ENCODE measurements at places on chromosomes 1 and 21.
A peak's percentile ranks its signal among the peaks of the same experiment; 100 is the strongest.

GRCh38 chr21:26617176-26617575 lies 44.1 kb upstream of the CYYR1 start:
- DNase-seq = no peak

DNA sequence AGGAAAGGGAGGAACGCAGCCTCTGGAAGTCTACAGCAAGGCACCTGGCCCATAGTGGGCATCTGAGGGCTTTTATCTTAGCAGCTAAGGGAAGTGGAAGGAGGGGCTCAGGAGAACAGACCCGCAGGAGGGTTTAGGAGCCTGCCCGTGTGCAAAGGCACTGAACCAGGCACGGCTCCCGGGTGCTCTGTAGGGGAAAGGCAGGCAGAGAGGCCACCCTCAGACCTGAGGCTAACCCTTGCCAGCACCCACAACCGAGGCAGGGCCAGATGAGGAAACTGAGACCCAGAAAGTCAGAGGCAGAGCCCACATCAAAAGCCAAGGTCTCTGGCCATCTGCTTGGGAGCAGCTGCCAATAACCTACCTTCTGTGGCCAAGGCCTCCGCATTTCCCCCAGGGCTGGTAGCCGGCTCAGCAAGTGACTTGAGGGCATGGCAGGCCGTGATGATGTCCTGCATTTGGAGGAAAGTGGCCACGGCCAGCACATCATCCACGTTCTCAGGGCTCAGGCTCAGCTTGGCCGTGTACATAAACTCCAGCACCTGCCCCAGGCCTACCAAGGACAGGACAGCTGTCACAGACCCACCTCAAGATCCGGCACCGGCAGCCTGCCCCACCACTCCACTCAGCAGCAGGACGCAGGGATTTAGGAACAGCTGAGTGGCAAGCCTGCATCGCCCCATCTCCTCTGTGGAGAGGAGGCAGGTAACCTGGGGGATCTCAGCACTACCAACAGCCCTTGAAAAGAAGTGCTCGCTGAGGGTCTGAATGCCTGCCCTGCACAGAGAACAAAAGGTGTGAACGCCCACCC lies 29.1 kb downstream of the ZBTB17 start:
- DNase-seq = no peak

DNA sequence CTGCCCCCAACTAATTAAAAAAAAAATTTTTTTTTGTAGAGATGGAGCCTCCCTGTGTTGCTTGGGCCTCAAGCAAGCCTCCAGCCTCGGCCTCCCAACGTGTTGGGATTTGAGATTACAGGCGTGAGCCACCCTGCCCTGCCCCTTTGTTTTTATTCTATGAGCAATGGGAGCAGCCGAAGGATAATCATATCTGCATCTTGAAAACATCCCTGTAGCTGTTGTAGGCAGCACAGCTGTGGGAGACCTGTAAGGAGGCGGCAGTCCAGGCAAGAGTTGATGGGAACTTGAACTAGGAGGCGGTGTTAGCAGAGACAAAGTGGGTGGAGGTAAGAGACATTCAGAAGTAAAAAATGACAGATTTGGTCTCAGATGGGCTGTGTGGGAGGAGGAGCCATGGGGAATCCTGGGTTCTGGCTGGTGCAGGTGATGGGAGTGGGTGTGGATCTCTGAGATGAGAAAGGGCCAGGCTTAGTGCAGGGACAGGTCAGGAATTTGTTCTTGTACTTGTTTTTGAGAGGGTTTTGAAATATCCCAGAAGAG lies 31.3 kb downstream of the STUM start:
- DNase-seq = no peak

- DNase-seq = no peak
Observed at GRCh38 chr21:37873655-37874054, 42.6 kb downstream of the KCNJ6 start.

DNA sequence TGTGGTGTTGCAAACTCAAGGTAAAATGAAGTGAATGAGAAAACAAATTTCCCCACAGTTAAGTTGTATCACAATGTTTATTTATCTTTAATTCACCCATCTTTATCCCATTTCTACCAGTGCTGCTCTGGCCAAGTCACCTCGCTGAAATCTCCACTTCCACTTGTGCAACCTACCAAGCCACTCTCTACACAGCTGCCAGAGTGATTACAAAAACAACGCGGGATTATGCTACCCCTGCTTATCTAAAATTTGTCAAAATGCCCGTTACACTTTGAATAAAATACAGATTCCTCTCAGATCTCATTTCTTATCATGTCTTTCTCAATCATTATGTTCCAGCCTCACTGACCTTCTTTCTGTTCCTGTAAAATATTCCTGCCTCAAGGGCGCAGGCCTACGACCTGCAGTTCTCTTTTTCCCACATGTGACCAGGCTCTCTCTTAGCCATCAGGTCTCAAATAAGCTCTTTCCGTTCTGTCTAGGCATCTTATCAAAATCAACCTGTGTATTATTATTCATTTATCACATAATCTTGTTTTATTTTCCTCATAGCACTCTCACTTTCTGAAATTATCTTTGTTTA lies 95.6 kb downstream of the NTMT2 start:
- no peak for DNase-seq

DNA sequence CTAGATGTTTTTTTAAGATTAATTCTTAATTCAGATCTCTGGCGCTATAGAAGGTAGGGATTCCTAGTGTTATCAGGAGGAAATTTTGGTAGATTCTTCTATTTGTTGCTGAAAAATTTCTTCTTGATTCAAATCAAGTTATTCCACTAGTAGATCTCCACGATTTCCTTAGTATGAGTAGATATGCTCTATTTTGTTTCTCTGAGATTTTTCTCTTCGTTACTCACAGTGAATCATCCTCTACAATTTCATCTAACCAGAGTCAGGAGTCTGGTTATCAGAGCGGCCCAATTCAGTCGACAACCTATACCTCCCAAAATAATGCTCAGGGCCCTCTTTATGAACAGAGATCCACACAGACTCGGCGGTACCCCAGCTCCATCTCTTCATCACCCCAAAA lies 18.8 kb upstream of the HAX1 start:
- no peak for DNase-seq

DNA sequence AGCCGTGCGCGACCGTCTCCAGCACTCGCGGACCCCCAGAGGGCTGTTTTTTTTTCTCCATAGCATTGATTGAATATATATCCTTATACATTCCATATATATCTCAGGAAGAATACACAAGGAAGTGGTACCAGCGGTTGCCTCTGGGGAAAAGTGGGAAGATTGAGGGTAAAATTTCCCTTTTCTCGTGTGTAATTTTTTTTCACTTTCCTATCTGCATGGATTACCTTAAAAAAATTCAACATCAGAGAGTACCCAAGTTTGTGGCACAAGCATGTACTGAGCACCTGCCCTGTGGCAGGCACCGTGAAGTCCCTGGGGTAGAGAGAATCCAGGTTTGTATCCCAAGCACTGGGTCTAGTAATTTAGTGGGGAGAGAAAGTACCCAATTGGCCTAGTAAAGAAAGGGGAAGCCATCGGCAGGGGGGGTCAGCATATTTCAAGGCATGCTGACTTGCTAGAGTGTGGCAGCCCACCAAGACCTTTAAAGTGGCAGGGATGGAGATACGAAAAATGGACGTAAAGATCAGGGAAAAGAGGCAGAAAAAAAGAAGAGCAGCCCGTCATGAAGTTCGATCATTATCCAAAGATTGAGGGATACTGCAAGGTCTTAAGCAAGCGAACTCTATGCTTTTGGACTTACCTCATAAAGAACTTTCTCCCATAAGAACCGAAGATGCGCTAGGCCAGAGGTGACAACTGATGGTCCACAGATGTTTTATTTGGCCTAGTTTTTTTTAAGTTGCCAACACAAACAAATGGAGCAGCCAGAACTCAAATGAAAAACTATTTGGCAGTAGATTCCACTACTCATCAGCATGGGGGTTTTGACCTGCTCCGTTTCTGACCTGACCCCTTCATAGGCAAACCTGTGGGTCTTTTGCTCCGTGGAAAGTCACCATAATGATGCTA lies 1.5 kb upstream of the HMGN1 start:
- no peak for DNase-seq

DNA sequence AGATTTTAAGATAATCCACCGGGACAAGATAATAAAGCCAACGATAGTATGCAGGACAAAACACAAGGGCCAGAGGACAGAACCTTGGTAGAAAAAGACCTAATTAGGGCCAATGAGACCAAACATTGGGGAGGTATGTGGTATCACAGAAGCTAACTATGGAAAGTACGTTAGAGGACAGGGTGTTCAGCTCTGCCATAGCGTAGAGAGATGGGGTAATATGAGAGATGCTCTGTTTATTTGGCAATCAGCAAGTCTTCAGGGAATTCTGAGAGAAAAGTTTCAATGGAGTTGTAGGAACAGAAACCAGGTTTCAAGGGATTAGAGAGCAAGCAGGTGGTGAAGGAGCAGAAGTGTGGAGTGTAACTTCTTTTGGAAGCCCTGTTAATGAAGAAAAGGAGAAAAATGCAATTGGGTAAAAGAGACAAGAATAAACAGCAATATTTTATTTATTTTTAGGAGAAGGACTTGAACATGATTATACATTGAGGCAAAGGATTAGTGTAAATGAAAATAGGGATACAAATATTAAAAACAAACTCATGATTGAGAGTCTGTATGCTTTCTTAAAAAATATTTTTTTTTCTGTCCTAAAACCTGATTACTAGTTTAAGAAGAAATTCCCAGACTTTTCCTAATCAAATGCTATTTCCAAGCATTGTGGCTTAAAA lies 24.0 kb downstream of the EEIG2 start:
- DNase-seq = no peak

GRCh38 chr1:84830136-84830535 lies 62.9 kb downstream of the LPAR3 start:
- no peak for DNase-seq

DNA sequence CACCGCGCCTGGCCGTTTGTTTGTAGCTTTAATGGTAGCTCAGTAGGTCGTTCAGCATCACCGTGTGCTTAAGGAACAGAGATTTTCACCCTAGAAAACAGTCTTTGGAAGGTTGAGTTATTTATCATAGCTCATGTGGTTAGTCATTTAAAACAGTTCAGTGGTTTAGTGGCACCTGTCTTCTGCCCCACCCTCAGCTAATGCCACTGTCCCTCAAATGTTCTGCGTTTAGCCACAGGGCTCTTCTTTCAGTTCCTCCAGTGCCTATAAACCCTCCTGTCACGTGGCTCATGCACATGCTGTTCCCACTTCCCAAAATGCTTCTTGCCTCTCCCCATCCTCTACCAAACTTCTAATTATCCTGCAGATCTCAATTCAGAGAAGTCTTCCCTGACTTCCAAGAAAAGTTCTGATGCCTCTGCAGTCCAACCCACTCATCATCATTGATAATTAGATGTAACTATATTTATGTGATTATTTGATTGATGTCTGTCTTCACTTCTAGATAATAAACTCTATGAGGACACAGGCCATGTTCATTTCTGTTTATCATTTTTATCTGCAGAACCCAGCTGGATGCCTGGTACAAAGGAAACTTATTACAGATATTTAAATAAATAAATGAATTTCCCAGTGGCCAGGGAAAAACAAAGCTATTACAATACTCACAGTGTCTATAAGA lies 14.4 kb upstream of the DIPK1A start:
- no peak for DNase-seq

DNA sequence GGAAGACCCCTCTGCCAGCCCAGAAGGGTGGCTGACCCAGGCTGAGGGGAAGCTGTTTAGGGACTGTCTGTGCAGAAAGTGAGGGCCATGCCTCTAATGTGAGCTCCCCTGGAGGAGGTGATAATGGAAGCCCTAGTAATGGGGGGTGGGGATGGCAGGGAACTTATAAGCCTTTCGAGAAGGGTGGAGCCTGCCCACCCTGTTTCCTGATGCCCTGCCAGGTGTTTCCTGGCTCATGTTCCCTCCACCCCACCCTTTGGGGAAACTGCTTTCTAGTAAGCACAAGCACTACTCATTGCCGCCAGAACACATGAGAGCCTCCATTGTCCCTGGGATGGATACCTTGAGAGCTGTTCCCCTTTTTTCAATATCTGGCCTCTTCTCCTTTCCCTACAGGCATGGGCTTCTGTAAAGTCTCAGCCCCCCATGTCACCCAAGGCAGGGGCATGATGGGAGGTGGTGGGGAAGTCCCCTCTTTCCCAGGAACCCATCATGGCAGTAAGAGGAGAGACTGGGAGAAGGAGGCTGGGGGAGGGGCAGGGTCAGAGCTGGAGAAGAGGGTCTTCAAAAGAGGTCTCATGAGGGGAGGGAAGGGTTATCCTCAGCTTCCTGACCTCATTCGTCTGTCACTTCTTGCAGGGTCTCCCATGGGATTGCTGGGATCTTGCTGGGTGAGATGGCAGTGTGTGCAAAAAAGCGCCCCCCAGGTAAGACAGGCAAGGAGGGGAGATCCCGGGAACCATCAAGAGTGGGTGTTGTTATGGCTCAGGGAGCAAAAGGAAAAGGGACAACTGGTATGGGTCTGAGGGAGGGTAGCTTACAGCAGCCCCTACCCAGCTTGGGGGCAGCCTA lies 2.4 kb downstream of the ATP8B2 start:
- DNase-seq = no peak

- peak; percentile 67 for DNase-seq
Observed at GRCh38 chr1:206734499-206735142, 36.0 kb upstream of the IL19 start.

DNA sequence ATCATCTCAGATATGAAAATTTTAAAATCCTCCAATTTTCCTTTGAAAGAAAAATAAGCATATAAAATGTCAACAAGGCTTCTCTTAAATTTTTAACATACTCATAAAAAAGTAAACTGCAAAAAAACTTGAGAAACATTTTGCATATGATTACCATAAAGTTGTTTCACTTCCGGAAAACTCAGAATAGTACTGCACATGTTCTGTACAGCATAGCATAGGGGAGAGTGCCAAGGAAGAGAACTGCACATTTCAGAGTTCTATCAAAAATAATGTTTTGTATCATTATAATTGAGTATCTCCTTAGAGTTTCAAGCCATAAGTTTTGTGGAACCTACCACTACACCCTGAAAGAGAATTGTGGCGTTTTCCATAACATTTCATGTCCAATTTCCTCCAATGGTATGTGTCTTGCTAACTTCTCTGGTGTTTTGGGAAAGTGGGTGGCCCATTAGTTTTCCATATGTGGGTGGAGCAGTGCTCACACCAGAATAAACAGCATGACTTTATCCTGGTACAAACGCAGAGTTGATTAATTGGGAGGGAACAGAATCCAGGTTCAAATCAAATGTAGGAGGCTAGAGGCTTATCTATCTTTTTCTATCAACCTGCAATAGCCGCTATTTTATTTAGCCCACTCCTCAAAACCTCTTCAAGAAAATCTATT lies 430.9 kb downstream of the LMO4 start:
- no peak for DNase-seq

Data from stimulated activated CD4-positive, alpha-beta T cell treated with anti-CD3 and anti-CD28 coated beads, Interleukin-1b, Interleukin-23, amount 100 ng/mL, for 24 hours (primary cell).